ENCODE measurements at places on chromosomes 12 and 14. TPM values are rescaled to one million over a fixed set of nuclear protein-coding genes. Genes with fewer than 3 reads are reported as not detected.

NPFF gene
- total RNA-seq = not detected

P2RX7 gene
- 49.5 TPM for total RNA-seq

BMAL2 gene
- total RNA-seq = 19.3 TPM

PROX2 gene
- 0.18 TPM for total RNA-seq

PTCSC3 gene
- total RNA-seq = not detected

TMCC3 gene
- total RNA-seq = 23.8 TPM

ADGRD1 gene
- 8.2 TPM for total RNA-seq

GPR68 gene
- 3.7 TPM for total RNA-seq

ABCC9 gene
- total RNA-seq = 28.8 TPM

BCL11B gene
- total RNA-seq = 12.0 TPM

KRT6C gene
- total RNA-seq = not detected

OAS1 gene
- 10.1 TPM for total RNA-seq

SERPINA12 gene
- total RNA-seq = not detected

SDR9C7 gene
- total RNA-seq = 0.97 TPM

MGP gene
- total RNA-seq = 22.0 TPM

PLBD1 gene
- 2.6 TPM for total RNA-seq

PZP gene
- total RNA-seq = not detected
